Gastrocnemius medialis (tissue), 4 donors: ENCODE measurements at places on chromosomes 3 and 15. TPM values are rescaled to one million over a fixed set of nuclear protein-coding genes. Genes with fewer than 3 reads are reported as not detected.
A peak's percentile ranks its signal among the peaks of the same experiment; 100 is the strongest.

DNA sequence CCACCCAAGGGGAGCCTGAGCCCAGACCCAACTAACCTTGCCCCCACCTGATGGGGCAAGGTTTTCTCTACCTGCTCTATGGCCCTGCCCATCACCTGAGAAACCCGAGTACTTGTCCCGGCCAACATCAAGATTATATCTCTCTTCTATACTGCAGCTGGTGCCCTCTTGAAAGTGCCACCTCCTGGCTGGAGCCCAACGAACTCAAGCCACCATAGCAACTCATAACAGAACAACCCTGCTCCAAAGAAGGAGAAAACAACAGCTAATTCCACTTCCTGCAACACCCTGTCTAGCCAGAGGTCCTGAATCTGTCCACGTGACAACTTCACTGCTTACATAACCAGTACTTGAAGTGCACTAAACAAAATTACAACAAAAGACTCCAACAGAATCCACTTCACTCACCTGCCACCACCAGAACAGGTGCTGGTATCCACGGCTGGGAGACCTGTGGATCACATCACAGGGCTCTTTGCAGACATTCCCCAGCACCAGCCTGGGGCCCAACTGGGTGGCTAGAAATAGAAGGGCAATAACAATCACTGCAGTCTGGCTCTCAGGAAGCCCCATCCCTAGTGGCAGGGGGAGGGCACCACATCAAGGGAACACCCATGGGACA lies 49.2 kb downstream of the PIERCE2 start:
- H3K4me3 ChIP-seq: no peak overlapping the region
- no peaks in the 10 kb centered on the region for H3K36me3 ChIP-seq
- H3K27me3 ChIP-seq: no peaks in the 10 kb centered on the region

CAND2 gene
- total RNA-seq: 308 TPM

TMEM89 gene
- not detected for total RNA-seq

- DNase-seq: peak; percentile 26
- peak within 1 kb of the TSS; percentile 69 for H3K27ac ChIP-seq
- no peaks in the 10 kb centered on the region for H3K27me3 ChIP-seq
Measured at GRCh38 chr3:146250449-146251382, at the start of gene PLSCR4. PLSCR4 (minus strand) TSS chr3:146251105; CDS start chr3:146222071, 29,034 bp downstream.

- no peak overlapping the region for H3K27ac ChIP-seq
- no peaks in the 10 kb centered on the region for H3K4me1 ChIP-seq
- H3K27me3 ChIP-seq: no peaks in the 10 kb centered on the region
- no peaks in the 10 kb centered on the region for H3K36me3 ChIP-seq
- no peak overlapping the region for H3K4me3 ChIP-seq
Measured at GRCh38 chr15:62250978-62251377, 85.9 kb upstream of the C2CD4B start.

DNA sequence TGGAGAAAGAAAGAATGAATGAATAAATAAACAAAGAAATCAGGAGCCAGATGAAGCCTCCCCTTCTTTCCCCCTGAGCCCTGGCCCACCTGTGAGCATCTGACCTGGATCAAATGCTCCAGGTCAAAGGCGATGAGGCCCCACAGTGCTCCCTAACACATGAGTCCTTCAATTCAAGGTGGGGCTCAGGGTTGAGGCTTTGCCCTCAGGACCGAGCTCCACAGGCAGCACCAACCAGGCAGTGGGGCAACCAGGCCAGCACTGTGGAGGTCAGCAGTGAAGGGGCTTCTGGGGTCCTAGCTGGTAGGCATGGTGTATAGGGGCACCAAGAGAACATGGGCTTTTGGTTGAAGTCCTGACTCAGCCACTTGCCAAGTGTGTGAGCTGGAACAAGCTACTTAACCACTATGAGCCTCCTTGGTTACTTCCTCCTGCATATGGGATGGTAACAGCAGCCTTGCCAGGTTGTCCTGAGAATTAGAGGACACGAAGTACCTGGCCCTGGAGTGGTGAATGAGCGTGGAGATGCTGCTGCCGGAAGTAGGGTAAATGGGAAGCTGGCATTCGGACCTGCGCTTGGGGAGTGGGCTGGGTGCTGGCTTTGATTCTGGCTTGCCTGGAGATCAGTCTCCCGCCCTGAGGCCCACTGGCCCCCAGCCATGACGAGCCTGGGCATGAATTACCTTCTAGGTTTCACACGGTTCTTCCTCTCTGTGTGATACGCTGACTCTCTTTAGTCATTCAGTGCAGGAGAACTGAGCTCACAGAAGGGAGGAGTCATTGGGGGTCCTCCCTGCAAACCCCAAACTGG lies 10.0 kb upstream of the PAQR5 start:
- H3K36me3 ChIP-seq: no peaks in the 10 kb centered on the region
- no peaks in the 10 kb centered on the region for H3K27me3 ChIP-seq
- DNase-seq: no peak
- H3K4me3 ChIP-seq: no peak overlapping the region
